ENCODE measurements at places on chromosomes 12 and 14.

GRCh38 chr12:94817695-94818075 is 167.3 kb upstream of the TMCC3 start:
- no peak for DNase-seq

- no peak for DNase-seq
Measured at GRCh38 chr14:94390372-94391086, 2.1 kb upstream of the SERPINA1 start.

GRCh38 chr14:75967866-75968265 is 13.9 kb downstream of the TGFB3 start:
- no peak for DNase-seq

GRCh38 chr14:38135106-38135867 is 72.4 kb upstream of the SSTR1 start:
- DNase-seq, result no peak

DNA sequence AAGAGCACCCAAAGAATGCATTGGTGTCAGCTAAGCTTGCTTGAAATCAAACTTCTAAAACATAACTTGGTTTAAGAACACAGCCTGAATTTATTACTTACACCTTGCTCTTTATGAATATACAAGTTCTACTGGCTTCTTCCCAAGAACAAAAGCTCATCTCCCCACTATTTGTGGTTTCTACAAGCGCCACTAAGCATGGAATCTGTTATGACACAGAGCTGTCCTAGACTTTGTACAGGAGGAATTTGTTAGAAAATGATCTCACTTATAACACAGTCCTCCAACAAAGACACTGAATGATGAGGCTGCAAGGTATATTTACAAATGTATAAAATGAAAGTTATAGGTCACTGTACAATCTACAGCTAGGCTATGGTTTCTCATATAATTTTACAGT is 452.1 kb downstream of the BCAT1 start:
- peak; percentile 22 for DNase-seq

- DNase-seq, result peak; percentile 12
Measured at GRCh38 chr12:121061831-121062230, 22.8 kb upstream of the OASL start.

- peak; percentile 88 for DNase-seq
Measured at GRCh38 chr14:72855913-72856312, 38.0 kb downstream of the DPF3 start.

- DNase-seq, result no peak
Measured at GRCh38 chr12:32605326-32606095, 73.6 kb upstream of the DNM1L start.

DNA sequence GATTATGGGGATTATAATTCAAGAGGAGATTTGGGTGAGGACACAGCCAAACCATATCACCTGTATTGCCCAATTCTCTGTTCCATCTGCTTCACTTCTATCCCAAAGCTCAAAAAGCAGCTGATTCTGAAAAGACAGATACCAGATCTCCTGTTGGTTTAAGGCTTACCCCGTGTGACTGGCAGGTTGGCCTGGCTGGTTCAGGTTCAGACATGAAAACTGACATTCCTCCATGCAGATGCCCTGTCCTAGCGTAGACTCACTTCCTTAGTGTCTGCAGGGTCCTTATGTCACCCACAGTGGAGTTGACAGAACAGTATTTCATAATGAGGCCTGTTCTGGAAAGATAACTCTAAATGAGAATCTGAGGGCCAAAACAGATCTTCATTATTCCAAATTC is 61.1 kb upstream of the FLRT2 start:
- DNase-seq, result no peak

GRCh38 chr12:118925826-118926225 is 55.5 kb upstream of the SRRM4 start:
- DNase-seq, result no peak

DNA sequence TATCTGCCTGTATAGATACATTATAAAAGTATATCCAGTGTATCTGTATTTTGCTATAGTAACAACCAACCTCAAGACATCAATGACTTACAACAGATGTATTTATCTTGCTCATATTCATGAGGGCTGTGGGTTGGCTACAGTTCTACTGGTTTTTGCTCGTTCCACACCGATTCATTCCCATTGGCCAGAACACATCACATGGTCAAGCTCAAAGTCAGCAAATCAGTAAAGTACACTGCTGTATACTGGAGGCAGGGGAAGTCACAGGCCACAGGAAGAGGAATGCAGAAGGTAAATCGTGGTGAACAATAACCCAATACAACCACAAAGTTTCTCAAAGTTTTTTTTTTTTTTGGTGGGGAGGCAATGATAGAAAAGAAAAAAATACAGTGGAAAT is 180.0 kb upstream of the CDKN3 start:
- DNase-seq, result no peak

GRCh38 chr12:102063069-102063468 is 1.3 kb upstream of the WASHC3 start:
- DNase-seq, result no peak

- DNase-seq, result no peak
Measured at GRCh38 chr12:16560273-16560672, 45.7 kb downstream of the LMO3 start.

DNA sequence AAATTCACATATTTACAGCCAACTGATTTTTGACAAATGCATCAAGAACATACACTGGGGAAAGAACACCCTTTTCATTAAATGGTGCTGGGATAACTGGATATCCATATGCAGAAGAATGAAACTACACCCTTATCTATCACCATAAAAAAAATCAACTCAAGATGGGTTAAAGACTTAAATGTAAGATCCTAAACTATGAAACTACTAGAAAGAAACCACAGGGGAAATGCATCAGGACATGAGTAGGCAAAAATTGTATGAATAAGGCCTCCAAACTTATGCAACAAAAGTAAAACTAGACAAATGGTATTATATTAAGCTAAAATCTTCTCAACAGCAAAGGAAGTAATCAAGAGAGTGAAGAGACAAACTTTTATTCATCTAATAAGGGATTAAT is 242.6 kb downstream of the CPNE8 start:
- peak; percentile 62 for DNase-seq

GRCh38 chr14:31057701-31058364 is 31.7 kb upstream of the STRN3 start:
- DNase-seq, result no peak

- no peak for DNase-seq
Measured at GRCh38 chr14:64123241-64123822, 170.8 kb downstream of the ESR2 start.

- no peak for DNase-seq
Measured at GRCh38 chr12:98406378-98406777, 109.0 kb upstream of the TMPO start.

DNA sequence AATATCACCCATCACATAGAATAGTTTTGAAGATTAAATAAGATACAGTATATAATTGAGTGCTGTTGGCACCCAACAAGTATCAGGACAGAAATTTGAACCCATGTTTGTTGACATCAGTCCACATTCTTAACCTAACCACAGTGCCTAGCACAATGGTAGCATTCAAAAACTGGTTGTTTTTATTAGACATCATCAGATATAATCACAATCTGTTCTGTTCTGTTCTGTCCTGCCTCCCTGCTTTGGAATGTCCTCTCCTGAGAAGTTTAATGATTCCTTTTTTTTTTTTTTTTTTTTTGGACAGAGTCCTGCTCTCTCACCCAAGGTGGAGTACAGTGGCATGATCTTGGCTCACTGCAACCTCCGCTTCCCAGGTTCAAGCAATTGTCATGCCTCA is 476.6 kb downstream of the RMST start:
- no peak for DNase-seq

GRCh38 chr12:4211372-4211771 is 62.2 kb upstream of the CCND2 start:
- no peak for DNase-seq

- peak; percentile 96 for DNase-seq
Measured at GRCh38 chr12:98439981-98440581, 75.3 kb upstream of the TMPO start.

GRCh38 chr12:111981987-111982386 is 31.0 kb downstream of the TMEM116 start:
- DNase-seq, result peak; percentile 7

DNA sequence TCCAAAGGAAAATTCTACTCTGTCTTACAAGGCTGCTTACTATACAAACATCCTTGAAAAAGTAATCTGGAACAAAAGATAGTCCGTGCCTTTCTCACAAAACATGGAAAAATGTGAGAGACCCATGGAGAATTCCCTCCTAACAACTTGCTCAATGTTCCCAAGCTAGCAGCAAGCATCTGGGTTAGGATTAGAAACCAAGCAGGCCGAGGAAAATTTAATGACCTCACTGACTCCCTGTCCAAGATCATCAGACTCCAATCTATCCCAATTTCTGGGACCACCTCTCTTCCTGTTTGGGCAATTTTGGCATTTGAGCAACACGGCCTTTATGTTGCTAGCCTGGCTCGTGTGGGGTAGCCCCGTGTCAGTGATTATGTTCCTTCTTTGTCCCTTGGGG is 18.1 kb upstream of the GSG1 start:
- no peak for DNase-seq

Measured in AG10803 (cell line).